ENCODE measurements at places on chromosomes 5 and 9.

GRCh38 chr5:154302161-154302560 lies 111.6 kb downstream of the GALNT10 start:
- no peak for DNase-seq

- no peak for DNase-seq
Observed at GRCh38 chr9:82302968-82303655, 314.5 kb downstream of the SPATA31D1 start.

- DNase-seq, result no peak
Observed at GRCh38 chr5:159174511-159175168, 34.7 kb downstream of the RNF145 start.

DNA sequence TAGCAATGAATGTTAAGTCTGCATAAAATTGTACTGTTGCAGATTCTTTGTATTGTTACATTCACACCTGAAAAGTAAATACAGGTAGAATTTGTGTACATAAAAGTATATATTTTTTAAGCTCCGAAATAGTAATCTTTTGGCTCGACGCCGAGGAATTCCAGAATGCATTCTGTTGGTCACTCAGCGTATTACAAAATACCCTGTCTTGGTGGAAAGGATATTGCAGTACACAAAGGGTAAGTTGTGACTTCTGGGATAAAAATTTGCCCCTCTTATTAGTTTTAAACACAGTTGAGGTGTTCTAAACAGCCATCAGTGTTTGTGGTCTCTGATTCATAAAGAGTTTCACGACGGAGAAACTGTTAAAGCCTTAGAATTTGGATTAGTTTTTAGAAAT lies 257.6 kb downstream of the ARHGEF28 start:
- DNase-seq, result no peak

DNA sequence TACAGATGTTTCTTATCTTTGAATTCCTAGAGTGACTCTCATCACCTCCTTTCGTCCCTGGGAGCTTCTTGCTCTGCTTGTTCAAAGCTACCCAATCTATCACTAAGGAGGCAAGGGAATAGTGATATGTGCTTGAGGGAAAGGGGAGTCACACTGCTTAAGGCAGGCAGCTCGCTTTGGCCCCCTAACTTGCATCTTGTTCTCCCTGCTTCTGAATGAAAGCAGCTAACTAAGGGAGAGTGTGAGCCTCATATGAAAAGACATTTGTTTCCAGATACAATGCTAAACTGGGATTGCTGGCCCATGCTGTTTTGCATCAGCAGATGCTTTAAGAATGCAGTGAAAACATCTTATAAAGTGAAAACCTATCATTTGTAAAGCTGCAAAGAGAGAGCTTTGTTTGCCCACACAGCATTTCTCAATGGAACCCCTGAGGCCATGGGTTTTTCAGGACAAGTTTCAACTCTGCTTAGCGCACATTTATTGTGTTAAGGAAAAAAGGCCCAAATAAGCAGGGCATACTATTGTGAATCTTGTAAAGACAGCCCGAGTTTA lies 367.9 kb upstream of the ADAMTSL1 start:
- DNase-seq, result no peak

- no peak for DNase-seq
Observed at GRCh38 chr9:27042476-27042875, 37.0 kb upstream of the LRRC19 start.

GRCh38 chr5:170143091-170143490 lies 37.4 kb downstream of the FOXI1 start:
- no peak for DNase-seq

GRCh38 chr5:173399851-173400250 lies 71.6 kb upstream of the STC2 start:
- DNase-seq, result no peak

DNA sequence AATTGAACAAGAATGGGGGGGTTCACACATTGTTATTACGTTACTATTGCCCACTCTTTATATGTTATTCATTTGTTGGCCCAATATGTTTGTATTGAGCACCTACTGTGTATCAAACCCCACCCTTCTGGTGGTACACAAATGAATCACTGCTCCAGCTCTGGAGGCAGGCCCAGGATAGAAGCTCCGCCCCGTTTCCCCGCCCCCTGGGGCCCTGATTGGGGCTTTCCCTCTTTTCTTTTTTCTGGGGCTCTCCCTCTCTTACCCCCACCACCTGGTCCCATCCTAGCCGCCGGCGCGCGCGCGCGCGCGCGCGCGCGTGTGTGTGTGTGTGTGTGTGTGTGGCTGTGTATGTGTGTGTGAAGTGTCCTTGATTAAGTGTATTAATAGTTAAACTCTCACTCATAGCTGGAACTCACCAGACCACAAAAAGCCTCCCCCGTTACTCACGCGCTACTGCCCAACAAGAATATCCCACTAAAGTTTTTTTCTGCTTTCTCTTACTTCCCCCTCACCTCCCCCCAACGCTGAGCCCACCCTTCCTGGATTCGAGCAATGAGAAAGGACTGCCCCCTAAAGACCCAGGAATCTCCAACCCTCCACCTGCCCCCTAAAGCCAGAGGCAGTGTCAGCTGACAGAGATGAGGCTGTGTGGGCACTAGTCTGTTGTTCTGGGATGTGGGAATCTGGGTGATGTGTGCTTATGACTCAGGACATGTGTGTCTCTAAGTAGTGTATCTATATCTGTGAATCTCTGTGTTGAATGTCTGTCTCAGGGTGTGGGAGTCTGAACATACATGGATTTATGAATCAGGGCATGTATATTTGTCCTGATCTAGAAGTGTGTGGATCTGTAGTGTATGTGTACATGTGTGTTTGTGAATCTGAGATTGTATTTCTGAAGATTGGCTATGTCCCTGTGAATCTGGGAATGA lies 4.0 kb downstream of the CXXC5 start:
- DNase-seq, result peak; percentile 86

GRCh38 chr5:17132444-17133083 lies 84.9 kb upstream of the BASP1 start:
- DNase-seq, result peak; percentile 55

DNA sequence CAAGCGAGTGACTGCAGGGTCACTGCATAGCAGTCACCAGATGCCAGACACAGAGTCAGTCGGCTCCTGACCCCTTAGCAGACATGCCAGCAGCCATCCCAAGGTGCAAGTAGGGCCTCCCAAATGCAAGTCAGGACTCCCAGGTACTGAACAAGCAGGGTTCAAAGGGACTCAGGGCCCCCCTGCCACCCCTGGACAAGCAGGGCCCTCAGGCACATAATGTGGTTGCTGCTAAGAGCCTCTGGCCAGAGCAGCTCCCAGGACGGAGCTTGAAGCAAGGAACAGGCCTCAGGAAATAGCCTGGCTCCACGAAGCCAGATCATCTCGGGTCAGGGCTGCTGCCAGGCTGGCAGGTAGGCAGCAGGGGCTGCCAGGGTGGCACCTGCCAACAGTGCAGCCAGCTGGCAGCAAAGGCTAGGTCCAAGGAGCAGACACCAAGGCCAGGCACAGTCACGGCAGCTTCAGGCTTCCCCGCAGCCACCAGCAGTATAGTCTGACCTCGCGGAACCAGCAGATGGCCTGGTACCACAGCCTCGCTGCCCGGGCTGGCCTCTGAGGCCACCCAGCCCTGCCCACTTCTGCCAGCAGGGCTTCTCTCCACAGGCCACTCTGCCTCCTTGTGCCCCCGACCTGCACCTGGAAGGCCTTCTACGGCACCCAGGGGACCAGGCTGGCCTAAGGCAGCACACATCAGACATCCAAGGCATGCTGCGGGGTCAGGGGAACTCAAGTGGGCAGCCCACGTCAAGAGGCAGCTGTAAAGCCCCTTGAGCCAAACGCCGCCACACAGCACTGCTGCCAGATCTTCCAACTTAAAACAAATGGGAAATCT lies 7.4 kb downstream of the EEIG1 start:
- DNase-seq, result no peak

- DNase-seq, result no peak
Observed at GRCh38 chr9:76115396-76115795, 224.9 kb downstream of the PCSK5 start.

- DNase-seq, result no peak
Observed at GRCh38 chr9:981491-981898, 5.0 kb downstream of the DMRT3 start.

DNA sequence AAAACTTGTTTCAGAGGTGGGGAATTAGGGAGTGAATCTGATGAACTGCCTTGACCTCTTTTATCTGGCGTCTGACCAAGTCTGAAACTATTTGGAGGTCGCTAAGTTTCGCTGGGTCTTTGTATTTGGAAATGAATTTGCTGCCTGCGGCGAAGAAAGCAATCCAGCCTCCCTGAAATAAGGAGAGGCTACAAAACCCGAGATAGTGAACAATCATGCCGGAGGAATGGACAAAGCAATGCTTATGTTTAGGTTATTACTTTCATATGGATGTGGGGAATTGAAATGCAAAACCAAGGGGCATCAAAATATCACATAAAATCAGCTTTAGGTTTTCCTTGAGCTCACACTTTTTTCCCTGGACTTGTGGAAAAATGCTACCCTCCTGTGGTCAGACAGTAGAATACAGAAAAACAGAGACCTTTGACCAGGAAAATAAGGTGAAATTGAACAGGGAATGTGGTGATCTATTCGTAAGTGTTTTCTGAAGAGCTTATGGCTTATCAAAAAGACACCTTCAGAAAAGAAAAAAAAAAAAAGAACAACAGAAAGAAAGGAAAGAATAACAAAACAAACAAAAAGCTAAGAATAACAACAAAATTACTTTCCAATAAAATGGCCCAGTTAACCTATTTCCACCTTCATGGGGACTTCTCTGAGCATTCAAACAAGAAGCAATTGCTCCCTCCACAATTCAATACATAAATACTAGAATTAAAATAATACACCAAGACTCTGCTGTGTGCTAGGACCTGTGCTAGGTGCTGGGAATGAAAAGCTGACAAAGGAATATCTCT lies 68.6 kb upstream of the DPYSL3 start:
- DNase-seq, result peak; percentile 58

DNA sequence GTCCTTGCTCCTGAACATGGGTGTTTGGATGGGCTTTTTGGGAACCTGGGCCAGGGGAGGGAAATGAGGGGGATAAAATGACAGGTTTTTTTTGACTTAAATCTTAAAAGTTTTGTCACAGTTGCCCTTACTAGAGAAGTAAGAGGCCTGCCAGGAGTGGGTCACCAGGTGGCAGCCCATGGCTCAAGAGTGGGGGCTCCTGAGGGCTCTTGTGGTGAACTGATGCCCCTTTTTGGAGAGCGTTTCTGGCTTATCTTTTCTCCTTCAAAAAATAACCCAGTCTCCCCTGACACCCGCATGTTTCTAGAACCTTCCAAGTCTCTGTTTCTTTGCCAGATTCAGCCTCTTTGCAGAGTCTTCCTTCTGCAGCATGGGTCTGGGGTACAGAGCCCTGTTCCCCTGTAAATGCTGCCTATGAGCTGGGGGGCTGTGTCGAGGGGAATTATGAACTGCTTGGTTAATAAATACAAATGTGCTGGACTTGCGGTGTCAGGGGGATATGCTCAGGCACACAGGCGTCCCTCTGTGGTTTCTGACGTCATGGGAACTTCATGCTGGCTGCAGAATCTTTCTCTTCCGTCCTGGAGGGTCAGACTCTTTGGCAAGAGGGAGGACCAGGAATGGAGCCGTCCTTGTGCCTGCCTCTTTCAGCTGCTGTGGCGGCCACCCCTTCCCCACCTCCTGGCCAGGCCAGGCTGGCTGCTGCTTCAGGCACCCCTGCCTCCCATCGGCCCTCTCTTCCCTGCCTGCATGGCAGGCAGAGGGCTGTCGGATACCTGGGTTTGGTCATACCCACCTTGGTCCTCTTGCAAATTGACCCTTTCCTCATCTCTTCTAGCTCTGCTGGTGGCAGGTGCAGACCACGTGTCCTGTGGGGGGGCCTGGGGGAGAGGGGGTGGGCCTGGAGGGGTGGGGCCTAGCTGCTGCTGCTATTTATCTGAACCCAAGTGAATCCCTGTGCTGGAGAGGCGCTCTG lies 30.1 kb downstream of the PTPA start:
- peak; percentile 96 for DNase-seq

Data from M059J (cell line).